NCI-H2107 (cell line): ENCODE measurements at places on chromosomes 2 and 18.

- DNase-seq = no peak
These were observed 206.8 kb upstream of the MEIS1 start for GRCh38 chr2:66228128-66228547.

DNA sequence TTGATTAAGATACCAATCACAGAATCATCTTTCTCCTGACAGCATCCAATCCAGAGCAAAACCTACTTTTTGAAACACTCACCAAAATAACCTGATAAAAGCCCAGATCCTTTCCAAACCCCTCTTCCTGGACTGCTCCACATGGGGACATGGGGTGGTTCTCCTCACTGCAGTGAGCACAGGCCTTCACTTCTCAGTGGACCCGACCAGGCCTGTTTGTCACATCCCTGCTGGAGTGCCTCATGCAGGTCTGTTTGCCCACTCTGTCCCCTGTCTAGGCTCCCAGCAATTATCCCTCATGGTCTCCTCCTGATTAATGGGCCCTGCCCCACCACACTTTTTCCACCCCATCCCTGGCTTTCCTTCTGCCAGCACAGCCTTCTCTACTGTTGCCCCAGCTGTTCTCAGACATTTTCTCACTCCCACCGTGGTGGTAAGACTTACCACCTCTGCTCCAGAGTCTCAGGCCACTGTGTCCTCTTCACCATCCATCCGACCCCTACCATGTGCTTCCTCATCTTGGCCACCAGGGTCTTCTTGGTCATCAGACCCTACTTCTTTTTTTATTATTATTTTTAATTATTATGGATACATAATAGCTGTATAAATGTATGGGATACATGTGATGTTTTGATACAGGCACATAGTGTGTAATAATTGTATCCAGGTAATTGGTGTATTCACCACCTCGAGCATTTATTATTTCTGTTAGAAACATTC, 21.1 kb downstream of the MRPL30 start:
- no peak for DNase-seq

DNA sequence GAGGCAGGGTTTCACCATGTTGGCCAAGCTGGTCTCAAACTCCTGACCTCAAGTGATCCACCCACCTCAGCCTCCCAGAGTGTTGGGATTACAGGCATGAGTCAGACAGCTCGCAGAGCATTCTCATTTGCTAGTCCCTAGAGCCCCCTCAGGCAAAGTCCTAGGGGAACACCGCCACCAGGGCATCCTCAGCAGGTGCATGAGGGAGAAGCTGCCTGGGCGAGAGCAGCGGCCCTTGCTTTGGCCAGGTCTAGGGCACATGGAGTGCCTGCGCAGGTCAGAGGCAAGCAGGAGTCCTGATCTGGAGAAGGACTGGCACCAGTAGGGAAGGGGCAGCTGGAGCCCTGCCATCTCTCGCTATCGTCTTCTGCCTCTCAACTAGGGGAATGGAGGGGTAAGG, 32.4 kb downstream of the NGEF start:
- no peak for DNase-seq

- DNase-seq = no peak
These were observed 761.6 kb downstream of the DSC3 start for GRCh38 chr18:30280861-30281470.

GRCh38 chr2:191645434-191646162, 32.3 kb upstream of the NABP1 start:
- DNase-seq = no peak

DNA sequence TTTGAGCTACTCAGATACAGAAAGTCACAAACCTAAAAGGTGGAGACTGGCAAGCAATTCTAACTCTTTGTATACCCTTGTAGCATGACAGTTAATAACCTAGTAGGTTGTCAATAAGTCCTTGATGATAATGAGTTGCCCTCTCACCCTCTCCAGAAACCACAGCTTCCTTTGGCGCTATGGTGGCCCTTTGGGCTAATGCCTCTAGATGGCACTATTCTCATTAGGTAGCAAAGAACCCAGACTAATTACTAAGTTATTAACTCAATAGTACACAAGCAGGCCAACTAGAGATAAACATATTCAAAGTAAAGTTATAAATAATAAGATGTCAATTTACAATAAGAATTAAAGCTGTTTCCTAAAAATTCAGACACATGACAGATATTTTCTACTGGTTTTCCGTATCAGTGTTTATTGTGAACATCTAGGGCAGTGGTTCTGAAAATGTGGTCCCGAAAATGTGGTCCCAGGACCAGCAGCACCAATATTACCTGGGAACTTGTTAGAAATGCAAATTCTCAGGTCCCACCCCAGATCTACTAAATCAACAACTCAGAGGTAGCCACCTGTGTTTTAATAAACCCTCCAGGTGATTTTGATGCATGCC, 41.1 kb downstream of the LDAH start:
- DNase-seq = no peak

GRCh38 chr2:9364791-9365497, 58.4 kb downstream of the ITGB1BP1 start:
- DNase-seq = no peak

- DNase-seq = no peak
These were observed 155.3 kb downstream of the MSH2 start for GRCh38 chr2:47558116-47558767.

- DNase-seq = no peak
These were observed 1.9 kb downstream of the TLX2 start for GRCh38 chr2:74515981-74516633.

DNA sequence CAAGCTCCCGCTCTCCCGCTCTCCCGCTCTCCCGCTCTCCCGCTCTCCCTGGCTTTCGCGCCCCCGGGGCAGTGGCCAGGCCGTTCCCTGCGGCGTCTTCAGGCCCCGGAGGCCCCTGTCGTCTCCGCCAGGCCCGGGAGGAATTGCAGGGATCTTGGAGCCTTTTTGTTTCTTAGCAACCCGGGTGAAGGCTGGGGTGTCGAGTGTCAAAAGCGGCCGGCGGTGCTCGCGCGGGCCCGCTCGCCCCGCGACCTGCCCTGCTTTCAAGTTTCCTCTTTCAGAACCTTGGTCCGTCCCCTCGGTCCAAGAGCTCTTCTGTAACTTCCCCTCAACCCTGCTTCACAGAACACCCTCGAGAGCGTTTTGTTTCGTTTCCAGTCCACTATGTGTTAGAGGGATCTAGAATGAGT, 1.4 kb downstream of the RNF138 start:
- no peak for DNase-seq

GRCh38 chr2:216908300-216908699, 48.4 kb upstream of the TNP1 start:
- DNase-seq = no peak

DNA sequence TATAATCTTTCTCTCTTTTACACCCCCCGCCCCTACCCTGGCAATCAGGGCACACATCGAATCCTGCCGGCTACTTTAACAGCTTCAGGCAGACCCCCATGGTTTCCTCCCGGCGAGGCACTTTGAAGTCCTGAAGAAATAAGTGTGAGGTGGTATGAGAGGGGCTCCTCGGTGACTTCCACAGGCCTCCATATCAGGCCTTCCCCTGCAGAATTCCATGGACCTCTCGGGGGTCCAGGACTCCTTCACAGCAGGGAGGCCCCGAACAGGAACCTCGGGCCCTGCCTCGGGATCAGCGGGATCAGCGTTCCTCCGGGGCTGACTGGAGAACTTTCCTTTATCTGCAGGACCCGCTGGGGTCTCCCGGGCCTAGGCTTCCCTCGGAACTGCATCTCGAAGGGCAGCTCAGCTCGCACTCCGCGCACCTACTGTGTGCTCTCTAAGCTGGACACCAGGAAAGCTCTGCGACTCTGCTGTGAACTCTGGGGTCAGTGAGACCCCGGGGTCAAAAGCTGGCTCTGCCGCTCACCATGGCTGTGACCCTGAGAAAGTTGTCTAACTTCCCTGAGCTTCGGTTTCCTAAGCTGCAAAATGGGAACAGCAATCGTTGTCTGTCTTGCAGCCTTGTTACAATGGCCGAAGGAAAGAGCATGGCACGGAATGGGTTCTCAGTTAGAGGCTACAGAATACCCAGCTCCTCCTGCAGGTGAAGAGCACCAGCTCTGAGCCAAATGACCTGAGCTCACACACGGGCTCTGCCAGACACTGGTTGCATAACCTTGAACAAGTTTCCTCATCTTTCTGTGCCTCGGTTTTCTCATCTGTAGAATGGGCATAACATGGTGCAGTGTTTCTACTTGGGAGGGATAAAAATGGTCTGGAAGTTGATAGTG, 97.4 kb upstream of the ID2 start:
- no peak for DNase-seq

- no peak for DNase-seq
These were observed 134.1 kb downstream of the ACOXL start for GRCh38 chr2:110866466-110866865.

- no peak for DNase-seq
These were observed 1845.6 kb upstream of the PIK3C3 start for GRCh38 chr18:40109252-40110049.

DNA sequence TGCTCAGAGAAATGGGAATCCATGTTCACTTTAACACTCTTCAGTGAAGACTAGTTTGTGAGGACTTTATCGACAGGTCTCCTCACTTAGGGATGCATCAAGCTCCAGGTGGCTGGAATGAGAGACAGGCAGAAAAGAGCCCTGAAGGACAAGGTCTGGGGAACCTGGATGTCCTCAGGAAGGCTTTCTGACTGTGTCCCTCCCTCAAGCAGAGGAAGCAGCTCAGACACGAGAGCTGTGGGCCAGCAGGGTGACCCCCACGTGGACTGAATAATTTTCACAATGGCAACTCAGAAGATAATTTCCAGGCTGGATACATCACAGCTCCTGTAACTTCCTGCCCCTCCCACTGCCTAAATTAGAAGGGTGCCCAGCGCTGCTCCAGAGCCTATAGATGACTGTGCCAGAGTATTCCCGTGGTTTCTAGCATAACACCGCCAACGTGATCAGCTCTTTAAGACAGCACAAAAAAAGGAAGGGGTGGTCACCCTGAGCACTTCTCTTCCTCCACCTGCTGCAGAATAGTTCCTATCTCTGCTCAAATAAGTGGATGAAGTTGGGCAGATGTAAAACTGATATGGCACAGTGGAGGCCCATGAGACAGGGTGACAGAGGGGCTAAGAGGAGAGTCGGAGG, 25.7 kb upstream of the NCK2 start:
- no peak for DNase-seq

- DNase-seq = no peak
These were observed 30.1 kb downstream of the SH2D6 start for GRCh38 chr2:85448461-85449213.

GRCh38 chr2:20144861-20145260, 80.1 kb downstream of the SDC1 start:
- no peak for DNase-seq

DNA sequence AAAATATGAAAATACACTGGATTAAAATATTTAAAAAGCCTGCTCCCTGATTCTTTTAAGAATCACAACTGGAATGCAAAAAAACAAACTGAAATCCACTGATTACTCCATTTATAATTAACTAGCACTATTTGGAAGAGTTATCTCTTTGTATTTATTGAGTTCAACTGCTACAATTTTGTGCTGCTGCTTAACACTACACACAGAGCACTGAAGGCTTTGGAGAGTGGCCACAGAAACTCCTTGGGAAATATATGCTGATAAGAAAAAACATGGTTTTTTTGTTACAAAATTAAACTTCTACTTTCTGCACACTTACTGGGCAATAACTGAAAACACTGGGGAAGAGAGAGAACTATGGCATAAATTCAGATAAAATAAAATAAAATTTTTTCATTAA, 19.8 kb upstream of the BZW1 start:
- no peak for DNase-seq

DNA sequence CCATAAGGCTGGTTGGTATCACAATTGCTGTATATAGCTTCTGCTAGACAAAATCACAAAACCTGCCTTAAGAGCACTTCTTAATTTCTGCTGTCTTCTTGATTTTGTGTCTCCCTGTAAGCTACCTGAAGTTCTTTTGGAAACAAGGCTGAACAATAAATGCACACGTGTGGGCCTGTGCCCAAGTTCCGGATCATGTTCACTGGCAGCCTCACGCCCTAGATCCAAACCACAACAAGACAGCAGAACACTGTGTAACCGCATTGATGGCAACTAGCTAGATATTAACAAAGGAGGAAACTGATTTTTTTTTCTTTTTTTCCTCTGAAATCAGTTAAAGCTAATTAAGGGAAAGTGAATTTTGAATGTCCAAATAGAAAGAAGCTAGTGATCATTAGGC, 81.5 kb upstream of the LYPD6B start:
- no peak for DNase-seq

DNA sequence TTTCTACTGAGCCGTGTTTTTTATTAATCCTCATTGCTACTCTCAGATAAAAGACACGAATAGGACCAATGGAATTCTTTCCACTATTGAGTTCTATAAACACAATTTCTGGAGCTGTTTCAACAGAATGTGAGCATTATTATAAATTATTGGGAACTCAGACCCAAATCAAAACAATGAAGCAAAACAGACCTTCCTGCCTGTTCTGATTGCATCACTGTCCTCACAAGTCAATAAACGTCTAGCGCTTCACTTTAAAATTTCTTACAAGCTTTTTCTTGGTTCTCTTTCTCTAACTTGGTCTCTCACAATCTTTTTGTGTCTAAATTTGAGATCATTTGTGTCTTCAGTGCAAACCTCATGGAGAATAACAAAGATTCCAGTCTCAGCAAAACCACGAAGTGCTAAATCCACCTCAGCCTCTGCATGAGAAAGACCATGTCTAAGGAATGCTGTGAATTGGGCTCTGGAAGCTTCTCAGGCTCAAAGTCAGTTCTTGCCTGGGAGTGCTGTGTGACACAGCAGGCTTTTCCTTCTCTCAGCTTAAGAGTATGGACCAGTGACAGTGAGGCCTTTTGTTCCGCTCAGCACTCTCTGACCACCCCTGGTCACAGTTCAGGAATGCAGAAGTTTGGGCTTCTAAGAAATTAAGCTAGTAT, 22.8 kb downstream of the ARHGAP28 start:
- DNase-seq = no peak

DNA sequence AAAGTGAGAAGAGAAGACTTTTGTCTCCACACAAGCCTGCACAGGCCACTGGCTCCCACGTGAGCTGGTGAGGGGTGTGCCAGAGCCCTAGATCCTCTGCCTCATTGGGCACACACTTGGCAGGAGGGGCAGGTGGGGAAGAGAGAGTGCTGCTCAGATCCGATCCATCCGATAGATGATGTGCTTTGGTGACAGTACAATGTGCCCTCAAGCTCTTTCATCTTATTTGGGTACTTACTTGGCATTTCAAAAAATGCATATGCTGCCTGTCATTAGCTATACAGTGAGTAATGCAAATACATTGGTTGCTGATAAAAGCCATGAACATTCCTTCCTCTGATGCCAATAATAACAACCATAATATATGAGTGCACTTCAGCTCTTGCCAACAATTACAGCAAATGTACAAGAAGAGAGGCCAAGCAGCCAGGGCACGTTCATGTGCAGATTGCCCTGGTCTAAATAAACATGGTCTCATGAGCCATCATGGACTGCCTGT, 255.3 kb downstream of the VAPA start:
- DNase-seq = no peak

DNA sequence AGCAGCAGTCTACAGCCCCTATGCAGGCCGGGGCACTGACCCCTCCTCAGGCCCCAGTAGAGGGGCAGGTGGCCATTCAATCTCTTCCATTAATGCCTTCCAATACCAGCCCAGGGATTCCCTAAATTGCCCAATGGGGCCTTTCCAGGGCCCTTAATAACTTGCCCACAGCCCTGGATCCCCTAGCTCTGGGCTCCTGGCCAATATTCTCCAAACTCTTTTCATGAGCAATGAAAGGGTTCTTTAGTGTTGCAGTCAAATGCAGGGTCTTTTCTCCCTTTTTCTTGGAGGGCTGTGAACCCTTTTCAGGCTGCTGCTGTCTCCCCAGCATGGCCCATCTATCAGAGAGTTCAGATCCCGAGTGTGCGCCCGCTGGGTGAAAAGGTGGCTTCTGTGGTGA, 41.3 kb upstream of the SLC1A4 start:
- DNase-seq = no peak

GRCh38 chr2:216287251-216287650, 85.0 kb downstream of the MARCHF4 start:
- no peak for DNase-seq
